ENCODE measurements at places on chromosomes 12 and 14.

DNA sequence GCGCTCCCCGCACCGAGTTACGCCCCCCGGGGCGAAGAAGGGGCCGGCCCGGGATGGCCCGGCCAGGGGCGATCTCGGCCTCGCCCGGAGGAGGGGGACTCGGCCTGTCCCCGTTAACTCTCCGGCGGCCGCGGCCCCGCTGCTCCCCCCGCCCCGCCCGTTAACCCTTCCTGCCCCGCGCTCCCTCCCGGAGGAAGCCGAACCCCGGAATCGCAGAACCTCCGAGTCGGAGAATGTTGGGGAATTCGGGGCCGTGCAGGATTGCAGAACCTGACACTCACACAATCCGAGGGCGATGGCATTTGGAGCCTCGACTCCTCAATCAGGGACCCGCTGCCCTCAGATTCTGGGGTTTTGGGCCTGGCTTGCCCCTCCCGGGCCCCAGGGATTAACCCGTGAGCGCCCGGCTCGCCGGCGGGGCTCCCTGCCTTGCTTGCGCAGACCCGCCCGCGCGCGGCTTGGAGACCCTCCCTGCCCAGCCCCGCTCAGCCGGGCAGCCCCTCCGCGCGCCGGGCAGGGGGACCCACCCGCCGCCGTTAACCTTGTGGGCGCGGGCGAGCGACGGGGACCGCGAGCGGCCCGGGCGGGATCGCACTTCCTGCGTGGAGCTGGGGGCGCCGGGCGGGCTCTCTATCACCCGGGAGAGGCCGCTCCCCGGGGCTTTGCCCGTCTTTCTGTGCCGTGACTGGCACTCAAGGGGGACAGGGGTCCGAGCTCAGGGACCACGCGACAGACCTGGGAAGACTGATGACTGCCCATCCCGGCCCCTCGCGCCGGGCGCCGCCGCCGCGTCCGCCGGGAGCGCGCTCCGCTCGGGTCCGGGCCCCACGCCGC is 18.8 kb downstream of the BEGAIN start:
- DNase-seq: no peak

DNA sequence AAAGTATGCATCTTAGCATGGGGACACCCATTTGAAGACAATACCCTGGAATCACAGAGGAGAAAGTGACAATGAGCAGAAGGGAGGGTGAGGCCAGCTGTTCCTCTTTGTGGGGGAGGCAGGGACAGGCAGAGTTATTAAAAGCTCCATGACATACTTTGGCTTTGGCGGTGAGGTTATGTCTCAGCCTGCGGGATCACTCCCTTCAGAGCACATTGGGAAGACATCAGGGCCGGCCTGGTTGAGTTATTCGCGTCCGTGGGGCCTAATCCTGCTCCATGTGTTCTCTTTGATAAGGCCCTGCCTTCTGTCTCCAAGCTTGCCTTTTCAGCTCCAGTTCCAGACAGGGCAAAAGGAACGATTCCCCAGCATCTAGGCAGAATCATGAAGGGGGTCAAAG is 98.8 kb upstream of the NTF3 start:
- DNase-seq: no peak

DNA sequence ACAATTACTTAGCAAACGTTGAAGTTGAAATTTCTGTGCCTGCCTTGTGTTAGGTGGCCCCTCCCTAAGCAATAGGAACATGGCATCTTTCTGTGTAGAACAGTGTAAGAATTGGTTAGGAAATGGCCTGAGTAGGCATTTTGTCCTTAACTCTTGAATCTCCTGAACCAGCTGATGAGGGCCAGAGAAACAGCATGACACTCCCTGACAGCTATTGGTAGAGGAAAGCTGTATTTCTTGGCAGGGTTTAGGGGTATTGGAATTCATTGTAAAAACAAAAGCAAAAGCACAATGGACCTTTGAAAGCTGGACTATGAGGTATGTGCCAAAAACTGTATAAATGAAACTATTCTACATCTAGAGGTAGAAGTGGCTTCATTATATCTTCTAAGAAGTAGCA is 40.6 kb upstream of the LRTM2 start:
- DNase-seq: no peak

DNA sequence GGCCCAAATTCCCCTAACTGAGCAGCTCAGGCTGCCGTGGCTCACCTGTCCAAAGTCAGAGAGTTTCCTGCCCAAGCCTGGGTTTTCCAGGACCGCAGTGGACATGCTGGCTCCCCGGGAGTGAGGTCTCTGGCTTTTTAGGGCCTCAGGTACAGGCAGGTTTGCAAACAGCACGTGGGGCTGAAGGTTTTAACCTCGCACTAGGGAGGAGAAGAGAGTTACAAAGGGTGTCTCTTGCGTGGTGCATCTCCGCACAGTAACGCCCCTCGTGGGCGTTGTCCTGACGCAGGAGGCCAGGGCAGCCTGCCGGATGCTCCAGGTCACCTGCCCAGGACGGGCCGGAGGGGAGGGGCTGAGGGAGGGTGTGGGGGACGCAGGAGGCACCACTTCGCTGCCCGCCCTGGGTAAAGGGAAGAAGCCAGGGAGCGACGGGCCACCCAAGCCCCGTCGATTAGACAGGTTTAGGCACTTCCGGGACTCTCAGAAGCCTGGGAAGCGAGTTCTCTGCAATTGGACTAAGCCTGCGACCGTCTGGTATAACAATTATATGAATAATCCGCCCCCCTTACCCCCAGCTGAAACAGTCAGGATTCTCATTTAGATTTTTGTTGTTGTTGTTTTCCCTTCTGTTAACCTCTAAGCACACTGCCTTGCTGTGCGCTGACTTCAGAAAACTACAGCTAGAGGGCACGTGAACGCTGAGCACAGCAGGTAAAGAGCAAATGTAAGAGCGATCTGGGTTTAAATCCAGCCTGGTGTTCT is at the start of gene PAH:
TSS of gene PAH (minus strand) at position 219 of the 762 bp plus-strand sequence. CDS start at position 105, 114 bp downstream.
- DNase-seq: no peak

DNA sequence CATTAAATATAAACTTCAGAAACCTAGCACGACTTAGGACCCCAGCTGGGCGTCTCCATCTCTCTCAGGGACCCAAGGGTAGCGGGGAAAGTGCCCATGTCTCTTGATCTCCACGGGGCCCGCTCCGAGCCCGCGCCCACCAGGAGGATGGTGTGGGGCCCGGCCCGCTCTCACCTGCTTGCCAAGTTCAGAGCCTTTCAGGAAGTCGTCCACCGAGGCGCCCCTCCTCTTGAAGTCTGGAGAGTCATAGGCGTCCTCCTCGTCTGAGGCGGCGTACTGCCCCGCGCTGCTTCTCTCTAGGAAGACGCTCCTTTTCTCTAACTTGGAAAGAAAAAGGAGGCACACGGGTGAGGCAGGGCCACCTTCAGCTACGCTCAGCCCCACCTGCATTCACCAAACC is 96.9 kb downstream of the PIWIL1 start:
- no peak for DNase-seq
